Activated naive CD4-positive, alpha-beta T cell treated with anti-CD3 and anti-CD28 coated beads for 36 hours (primary cell): ENCODE measurements at places on chromosomes 12 and 14. TPM values are rescaled to one million over a fixed set of nuclear protein-coding genes. Genes with fewer than 3 reads are reported as not detected.

ADSS1 gene
- total RNA-seq, result 5.5 TPM

TAS2R50 gene
- total RNA-seq, result 0.36 TPM

DNA sequence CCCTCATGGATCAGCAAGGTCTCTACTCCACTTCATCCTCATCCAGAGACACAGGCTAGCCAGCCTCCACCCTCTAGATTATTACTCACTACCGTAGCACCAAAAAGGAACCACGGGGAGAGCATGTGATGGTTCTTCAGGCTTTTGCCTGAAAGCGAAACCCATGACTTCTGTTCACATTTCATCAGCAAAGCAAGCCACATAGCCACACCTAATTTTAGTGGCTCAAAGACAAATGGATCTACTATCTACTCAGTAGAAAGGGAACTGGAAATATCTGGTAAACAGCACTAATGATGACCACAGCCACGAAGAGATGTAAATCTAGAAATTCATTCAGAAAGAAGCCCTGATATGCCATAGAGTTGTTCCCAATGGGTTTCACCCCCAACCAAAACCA, 51.4 kb downstream of the VCPKMT start:
- peak; percentile 85 for DNase-seq

GRCh38 chr14:102683399-102684297, 91.2 kb downstream of the RCOR1 start:
- no peak for DNase-seq

DNA sequence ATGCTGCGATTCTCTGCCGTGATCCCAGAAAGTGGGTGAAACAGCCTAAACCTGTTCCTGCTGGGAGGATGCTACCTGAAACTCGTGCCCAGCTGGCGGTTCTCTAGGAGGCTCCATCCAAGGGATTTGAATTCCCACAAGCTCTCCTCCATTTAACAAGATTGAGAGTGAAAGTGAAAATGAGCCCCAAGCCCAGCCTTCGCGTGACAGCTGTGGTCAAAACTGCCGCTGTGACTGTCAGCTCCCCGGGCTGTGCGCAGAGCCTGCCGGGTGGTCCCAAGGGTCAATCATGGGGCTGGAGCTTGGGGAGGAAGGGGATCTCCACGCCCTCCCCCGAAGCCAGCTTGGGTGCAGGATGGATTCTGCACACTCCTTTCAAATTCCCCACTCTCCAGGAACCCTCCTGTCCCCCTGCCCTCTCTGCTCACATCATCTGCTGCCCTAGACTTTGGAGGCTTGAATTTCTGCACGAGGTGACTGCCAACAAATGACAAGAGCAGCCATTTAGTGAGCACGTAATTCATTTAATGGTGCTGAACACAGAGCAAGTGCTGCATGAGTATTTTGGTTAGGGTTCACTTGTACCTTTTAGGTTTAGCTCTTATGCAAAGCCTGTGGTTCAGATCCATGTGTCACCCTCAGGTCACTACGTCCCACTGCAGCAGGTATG, 5.3 kb downstream of the ASB2 start:
- peak; percentile 77 for DNase-seq

DNA sequence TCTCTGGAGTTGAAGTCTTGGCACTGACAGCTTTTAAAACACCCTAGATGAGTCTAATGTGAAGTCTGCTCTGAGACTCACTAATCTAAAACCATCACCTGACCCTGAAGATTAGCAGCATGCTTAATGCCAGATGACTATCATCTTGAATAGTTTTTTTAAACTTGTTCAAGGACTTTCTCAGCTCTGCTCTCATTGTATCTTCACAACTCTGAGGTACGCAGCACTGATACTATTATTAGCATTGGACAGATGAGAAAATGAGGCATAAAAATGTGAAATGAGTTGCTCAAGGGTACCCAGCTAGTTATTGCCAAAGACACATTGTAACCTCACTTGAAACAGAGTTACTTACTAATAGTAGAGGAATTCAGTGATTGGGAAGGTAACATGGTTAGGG, 4.8 kb downstream of the SLC38A1 start:
- no peak for DNase-seq

GRCh38 chr12:63238892-63239291, 87.9 kb upstream of the AVPR1A start:
- DNase-seq, result no peak
